ENCODE measurements at places on chromosomes 3 and 15. TPM values are rescaled to one million over a fixed set of nuclear protein-coding genes. Genes with fewer than 3 reads are reported as not detected.

IQGAP1 gene
- 108 TPM for total RNA-seq

KIF23 gene
- 34.1 TPM for total RNA-seq

DNAH12 gene
- total RNA-seq = not detected

PARP16 gene
- total RNA-seq = 0.97 TPM

CTNNB1 gene
- total RNA-seq = 1,111 TPM

AMT gene
- 0.91 TPM for total RNA-seq

RPL39L gene
- total RNA-seq = 40.3 TPM

CLDN16 gene
- total RNA-seq = under 0.01 TPM

TGM4 gene
- total RNA-seq = not detected

ARHGAP11A gene
- 23.1 TPM for total RNA-seq

WDR53 gene
- total RNA-seq = 7.5 TPM

HESX1 gene
- total RNA-seq = 0.46 TPM

NAALADL2 gene
- 1.5 TPM for total RNA-seq

IL12A gene
- total RNA-seq = 6.4 TPM

PPP1R14D gene
- not detected for total RNA-seq

ZMYND10 gene
- total RNA-seq = 0.32 TPM

RRP9 gene
- 48.5 TPM for total RNA-seq

TERC gene
- 747 TPM for total RNA-seq

FILIP1L gene
- total RNA-seq = 22.5 TPM

CFAP44 gene
- total RNA-seq = 0.61 TPM

OXTR gene
- total RNA-seq = under 0.01 TPM

A4GNT gene
- total RNA-seq = not detected

EPHA3 gene
- not detected for total RNA-seq

MESP2 gene
- 0.15 TPM for total RNA-seq

FBXW12 gene
- total RNA-seq = not detected

FBXO22 gene
- 74.9 TPM for total RNA-seq

All from epithelial cell of umbilical artery (primary cell).